Bronchial epithelial cell (primary cell): ENCODE measurements at places on chromosomes 2 and 18.

DNA sequence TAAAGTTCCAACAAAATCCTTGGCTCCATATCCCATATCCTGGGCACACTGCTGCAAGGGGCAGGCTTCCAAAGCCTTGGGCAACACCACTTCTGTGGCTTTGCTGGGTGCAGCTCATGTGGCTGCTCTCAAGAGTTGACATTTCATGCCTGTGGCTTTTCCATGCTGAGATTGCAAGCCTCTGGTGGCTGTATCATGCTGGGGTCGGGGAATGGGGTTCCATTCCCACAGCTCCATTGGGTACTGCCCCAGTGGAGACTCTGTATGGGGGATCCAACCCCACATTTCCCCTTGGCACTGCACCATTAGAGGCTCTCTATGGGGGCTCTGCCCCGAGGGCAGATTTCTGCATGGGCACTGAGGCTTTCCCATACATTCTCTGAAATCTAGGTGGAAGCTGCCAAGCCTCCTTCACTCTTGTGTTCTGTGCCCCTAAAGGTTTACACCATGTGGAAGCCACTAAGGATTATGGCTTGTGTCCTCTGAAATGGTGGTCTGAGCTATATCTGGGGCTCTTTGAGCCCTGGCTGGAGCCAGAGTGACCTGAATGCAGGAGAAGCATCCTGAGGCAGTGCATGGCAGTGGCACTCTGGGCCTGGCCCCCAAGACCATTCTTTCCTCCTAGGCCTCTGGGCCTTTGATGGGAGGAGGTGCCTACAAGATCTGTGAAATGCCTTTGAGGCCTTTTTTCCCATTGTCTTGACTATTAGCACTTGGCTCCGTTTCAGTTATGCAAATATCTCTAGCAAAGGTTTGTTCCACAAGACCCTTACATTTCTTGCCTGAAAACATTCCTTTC is 107.9 kb downstream of the PTGR3 start:
- no peak for DNase-seq

DNA sequence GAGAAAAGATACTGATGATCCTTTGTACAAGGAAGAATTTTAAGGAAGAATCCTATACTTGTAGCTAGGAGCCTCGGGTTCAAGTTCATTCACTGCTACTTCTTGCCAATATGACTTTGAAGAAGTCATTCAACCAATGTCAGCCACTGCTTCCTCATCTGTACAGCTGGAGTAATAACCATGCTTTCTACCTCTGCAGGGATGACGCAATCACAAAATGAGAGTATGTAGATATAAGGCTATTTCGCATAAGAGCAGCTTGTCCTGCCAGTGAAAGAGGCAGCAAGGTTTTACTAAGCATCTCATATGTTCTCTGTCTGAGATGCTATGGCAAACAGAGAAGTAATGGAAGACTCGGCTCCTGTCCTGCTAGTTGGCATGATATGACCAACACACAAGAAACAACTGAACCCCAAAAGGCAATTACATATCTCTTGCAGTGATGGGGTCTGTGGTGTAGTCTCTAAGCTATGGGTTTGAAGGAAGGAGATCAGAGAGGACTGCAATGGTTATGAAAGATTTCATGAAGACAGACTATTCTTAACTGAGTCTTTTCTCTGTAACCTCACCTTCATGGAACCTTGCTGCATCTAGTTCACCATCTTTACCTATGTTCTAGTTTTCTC is 9.2 kb downstream of the AAK1 start:
- DNase-seq: no peak

GRCh38 chr2:64062840-64063239 is 43.6 kb upstream of the VPS54 start:
- peak; percentile 89 for DNase-seq

DNA sequence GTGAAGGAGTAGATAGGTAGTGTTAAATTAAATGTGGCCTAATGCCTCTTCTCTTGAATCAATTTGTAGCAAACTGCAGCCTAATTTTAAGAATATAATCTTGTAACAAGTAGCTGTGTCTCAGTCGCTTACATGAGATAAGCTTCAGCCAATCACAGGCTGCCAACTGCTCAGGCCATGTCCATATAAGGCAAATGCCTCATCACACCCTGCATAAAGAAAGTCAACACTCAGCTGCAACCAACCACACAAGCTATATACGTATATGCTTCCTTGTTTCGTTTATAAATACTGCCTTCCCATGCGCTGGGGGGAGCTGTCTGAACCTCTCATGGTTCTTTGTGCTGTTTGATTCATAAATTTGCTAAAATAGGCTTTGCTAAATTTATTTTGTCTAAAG is 476.3 kb downstream of the TRIB2 start:
- DNase-seq: peak; percentile 40

GRCh38 chr2:172894689-172895387 is 159.2 kb downstream of the RAPGEF4 start:
- no peak for DNase-seq

- DNase-seq: peak; percentile 53
These were observed 213.8 kb downstream of the DSC3 start for GRCh38 chr18:30828700-30829099.

GRCh38 chr2:227871375-227871791 is at the start of gene DAW1:
TSS of gene DAW1 (plus strand) at chr2:227871631. CDS start at chr2:227871690, 59 bp downstream.
- no peak for DNase-seq

DNA sequence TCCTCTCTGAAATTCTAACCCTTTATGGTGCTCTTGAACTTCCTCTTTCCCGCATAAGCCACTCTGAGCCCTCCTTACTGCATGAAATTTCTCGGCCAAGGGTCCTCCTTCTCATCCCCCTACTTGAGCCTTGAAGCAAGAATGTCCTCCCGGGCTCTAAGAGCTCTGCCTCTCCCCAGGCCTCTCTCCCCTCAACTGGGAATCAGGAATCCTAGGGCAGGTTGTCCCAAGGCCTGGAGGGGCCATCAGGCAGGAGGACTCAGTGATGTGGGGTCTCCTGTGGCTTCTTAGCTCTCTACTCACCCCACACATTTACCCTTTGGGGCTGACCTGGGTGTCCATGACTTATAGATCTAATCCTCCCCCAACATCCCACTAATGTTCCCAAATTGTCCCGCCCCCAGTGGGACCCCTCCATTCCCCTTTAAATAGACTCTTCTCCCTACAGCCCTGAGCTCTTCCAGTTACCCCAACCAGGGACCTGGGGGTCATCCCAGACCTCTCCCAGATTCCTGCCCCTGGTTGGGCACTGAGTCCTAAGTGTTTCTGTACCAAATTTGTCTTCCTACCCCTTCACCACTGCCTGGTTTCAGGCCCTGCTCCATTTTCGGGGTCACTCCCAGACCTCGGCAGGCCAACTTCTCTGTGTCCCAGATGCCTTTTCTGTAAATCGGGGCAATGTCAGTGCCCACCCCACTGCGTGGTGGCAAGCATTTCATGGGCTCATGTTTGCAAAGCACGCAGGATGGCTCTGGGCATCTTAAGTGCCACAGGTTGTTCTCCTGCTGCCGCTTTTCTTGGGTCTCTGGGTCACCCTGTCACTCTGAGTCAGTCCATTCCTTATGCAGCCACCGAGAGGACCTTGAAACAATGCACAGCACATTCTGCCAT is 171.2 kb downstream of the ASB1 start:
- DNase-seq: no peak

GRCh38 chr2:176680916-176681516 is 411.8 kb downstream of the MTX2 start:
- DNase-seq: peak; percentile 47

GRCh38 chr2:201158111-201158929 is 24.6 kb upstream of the CASP10 start:
- peak; percentile 80 for DNase-seq

GRCh38 chr2:218605432-218605831 is 2.3 kb upstream of the PLCD4 start:
- DNase-seq: no peak

DNA sequence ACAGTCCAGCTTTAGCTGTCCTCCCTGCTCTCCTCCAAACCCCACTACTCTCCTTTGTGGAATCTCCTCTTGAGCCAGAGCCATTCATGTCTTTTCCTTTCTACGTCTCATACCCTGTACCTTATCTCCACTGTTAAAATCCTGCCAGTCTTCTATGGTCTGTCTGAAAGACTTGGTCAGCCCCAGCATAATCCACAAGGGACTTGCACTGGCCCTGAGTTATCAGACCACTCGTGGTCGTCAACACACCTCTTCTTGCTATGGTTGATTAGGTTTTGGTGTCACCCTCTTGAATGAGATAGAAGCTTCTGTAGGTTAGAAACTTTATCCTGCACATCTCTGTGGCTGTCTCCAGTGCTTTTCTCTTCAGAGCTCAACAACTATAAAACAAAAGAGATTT is 56.8 kb downstream of the MYO1B start:
- DNase-seq: no peak

DNA sequence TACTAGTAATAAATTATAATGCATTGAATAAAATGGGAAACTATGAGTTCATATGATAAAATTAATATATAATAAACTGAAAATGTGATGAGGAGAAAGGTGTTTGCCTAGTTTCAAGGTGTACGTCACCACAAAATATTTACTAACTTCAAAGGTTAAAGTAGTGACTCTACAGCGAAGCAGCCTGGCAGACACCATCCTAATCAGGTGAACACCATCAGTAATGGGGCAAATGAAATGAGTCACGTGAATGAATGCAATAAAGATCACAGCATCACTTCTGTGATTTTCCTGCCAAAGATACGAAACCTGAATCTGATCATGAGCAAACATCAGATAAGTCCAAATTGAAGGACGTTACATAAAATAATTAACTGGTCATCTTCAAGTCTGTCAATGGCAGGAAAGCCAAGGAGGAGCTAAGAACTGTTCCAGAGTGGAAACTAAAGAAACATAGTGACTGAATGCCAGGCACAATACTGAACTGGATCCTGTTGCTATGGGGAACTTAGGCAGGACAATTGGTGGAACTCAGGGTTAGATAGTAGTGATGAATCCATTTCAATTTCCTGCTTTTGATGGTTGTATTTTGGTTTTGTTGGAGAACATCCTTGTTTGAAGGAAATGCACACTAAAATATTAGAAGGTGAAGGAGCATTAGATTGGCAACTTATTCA is 12.1 kb upstream of the NOSTRIN start:
- no peak for DNase-seq

DNA sequence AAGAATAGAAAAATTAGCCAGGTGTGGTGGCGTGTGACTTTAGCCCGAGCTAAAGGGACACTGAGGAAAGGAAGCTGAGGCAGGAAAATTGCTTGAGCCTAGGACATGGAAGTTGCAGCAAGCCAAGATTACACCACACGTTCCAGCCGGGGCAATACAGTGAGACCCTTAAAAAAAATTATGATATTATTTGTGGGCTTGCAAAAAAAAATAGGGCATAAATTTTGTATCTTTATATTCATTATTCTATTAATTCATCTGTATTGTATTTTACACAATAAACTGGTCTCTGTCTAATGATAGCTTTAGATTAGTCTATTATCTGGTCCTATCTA is 18.1 kb downstream of the ORC2 start:
- DNase-seq: no peak

DNA sequence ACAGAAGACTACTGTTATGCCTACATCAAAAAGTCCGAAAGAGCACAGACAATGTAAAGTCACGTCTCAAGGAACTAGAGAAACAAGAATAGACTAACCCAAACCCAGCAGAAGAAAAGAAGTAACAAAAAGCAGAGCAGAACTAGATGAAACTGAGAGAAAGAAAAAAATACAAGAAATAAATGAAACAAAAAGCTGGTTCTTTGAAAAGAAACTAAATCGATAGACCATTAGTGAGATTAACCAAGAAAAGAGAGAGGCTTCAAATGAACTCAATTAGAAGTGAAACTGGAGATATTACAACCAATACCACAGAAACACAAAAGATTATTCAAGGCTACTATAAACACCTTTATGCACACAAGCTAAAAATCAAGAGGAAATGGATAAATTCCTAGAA is 271.8 kb downstream of the MBD2 start:
- no peak for DNase-seq

DNA sequence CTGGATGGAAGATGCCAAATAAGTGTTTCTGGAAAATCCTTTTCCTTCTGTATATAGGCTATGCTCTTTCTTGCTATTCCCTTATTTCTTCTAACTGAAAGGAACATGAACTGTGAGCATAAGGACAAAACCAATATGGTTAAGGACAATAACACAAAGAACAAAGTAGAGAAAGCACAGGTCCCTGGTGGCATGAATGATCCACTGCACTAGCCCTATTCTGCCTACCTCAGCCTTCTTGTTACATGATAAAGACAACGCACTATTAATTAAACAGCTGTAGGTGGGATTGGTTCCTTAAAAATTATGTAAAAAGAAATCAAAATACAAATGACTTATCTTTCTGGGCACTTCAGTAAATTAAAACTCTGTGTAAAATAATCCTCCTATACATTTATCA is 1.9 kb upstream of the WDR75 start:
- DNase-seq: no peak

DNA sequence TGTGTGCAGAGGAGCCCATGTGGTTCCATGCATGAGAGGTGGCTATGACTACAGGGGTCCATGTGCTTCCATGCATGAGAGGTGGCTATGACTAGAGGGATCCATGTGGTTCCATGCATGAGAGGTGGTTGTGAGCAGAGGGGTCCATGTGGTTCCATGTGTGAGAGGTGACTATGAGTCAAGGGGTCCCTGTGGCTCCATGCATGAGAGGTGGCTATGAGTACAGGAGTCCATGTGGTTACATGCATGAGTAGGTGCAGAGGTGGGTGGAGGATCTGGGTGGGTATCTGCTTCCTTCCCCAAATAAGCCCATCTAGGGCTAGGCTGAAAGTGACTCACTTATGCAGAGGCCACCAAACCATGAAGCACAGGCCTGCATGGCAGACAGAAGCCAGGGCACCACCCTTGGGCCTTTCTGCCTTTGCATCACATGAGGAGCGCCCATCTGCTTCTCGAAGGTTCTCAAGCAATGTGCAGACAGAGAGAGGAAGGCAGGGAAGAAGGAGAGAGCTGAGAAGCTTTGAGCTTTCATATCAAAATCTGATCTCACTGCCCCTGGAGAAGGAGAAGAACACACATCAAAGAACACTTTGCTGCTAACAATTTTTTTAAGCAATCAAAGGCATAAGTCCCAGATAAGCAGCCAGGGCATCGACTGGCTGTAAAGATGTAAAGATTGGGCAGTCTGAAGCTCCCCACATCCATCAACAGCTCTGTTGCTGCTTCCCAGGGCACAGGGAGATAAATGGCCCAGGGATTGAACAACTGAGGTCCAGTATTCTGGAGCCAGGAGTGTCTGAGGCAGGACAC is 137.6 kb downstream of the TNS1 start:
- DNase-seq: no peak

- peak; percentile 74 for DNase-seq
These were observed 625.6 kb downstream of the EPHA4 start for GRCh38 chr2:220946552-220946951.

DNA sequence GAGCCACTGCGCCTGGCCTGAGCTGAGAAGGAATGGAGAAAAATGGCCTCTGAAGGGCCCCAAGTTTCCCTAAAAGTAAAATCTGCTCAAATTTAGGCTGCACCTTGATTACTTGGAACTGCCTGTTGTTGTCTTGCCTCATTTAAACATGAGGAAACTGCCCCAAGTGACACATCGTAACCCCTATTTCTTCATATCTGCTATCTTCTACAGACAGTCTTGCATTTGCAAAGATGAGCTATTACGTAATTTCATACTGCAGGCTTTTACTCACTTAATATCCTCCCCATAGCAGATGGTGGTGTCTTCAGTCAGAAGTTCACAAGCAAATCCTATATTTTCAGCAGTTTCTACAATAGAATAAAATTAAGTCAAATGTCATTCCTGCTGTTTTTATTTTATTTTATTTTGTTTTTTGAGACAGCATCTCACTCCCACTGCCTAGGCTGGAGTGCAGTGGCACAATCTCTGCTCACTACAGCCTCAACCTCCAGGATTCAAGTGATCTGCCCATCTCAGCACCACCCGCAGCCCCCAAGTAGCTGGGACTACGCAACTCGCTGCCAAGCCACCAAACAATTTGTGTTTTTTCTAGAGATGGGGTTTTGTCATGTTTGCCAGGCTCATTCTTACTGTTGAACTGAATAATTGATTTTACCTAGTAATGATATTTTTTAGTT is 45.3 kb upstream of the NARS1 start:
- DNase-seq: peak; percentile 51
